ENCODE measurements at places on chromosomes 13 and 19.

DNA sequence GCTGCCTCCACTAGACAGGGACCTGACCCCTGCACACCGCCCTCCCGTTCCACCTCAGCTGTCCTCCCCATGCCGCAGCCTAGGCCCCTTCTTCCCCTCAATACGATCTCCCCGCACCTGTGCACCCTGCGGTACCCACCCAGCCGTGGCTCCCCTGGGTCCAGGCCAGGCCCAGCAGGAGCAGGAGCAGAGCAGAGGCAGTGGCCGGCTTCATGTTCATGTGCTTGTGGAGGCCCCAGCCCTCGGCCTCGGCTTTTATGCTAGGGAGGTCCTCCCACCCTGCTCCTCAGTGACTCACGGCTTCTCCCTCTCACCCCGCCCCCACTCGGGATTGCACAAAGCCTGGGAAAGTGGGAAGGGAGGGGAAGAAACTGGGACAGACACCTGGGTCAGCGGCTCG is 11.4 kb upstream of the KRTDAP start:
- H3K27ac ChIP-seq, result no peak overlapping the region
- H3K27me3 ChIP-seq, result peaks cover 6% of the 10 kb centered on the region
- H3K4me3 ChIP-seq, result no peak overlapping the region
- no peaks in the 10 kb centered on the region for H3K4me1 ChIP-seq

DNA sequence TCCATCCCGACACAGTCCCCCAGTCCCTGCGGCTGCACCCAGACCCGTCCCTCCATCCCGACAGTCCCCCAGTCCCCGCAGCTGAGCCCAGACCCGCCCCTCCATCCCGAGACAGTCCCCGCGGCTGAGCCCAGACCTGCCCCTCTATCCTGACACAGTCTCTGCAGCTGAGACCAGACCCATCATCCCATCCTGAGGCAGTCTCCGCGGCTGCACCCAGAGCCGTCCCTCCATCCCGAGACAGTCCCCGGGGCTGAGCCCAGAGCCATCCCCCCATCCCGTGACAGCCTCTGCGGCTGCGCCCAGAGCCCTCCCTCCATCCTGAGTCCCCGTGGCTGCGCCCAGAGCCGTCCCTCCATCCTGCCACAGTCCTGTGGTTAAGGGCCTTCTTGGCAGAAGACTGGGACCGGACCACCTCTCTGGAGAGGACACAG is 28.8 kb upstream of the TMEM255B start:
- H3K27ac ChIP-seq, result no peak overlapping the region
- peaks cover 4% of the 10 kb centered on the region for H3K4me1 ChIP-seq
- H3K27me3 ChIP-seq, result peaks cover 2% of the 10 kb centered on the region
- DNase-seq, result no peak
- H3K36me3 ChIP-seq, result no peaks in the 10 kb centered on the region

DNA sequence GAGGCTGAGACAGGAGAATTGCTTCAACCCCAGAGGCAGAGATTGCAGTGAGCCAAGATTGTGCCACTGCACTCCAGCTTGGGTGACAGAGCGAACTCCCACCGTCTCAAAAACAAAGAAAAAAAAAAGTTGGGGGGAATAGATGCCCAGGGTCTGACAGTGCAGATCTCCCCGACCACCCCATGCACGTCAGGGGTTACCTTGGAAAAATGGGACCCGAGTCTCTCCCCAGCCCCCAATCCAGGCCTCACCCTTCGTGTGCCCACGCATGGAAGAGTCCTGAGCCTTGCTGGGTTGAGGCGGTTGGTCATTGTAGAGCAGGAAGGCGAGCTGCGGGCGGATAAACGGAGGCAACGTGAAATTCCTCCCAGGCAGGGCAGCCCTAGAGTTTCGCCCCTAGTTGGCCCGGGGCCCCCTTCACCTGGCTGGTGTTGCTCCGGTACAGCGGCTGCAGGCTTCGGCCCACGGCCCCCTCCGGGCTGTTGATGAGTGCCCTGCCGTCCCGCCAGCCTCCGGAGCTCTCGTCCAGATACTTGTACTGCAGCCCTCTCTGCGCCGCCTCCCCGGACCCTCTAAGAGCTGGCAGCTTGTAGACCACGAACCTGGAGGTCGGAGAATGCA is 588 bp downstream of the DNASE2 start:
- H3K27me3 ChIP-seq, result peaks cover 15% of the 10 kb centered on the region
- H3K36me3 ChIP-seq, result no peaks in the 10 kb centered on the region
- peak overlapping the region; percentile 96 for H3K27ac ChIP-seq
- H3K4me3 ChIP-seq, result peak overlapping the region; percentile 88
- peak; percentile 77 for DNase-seq

DNA sequence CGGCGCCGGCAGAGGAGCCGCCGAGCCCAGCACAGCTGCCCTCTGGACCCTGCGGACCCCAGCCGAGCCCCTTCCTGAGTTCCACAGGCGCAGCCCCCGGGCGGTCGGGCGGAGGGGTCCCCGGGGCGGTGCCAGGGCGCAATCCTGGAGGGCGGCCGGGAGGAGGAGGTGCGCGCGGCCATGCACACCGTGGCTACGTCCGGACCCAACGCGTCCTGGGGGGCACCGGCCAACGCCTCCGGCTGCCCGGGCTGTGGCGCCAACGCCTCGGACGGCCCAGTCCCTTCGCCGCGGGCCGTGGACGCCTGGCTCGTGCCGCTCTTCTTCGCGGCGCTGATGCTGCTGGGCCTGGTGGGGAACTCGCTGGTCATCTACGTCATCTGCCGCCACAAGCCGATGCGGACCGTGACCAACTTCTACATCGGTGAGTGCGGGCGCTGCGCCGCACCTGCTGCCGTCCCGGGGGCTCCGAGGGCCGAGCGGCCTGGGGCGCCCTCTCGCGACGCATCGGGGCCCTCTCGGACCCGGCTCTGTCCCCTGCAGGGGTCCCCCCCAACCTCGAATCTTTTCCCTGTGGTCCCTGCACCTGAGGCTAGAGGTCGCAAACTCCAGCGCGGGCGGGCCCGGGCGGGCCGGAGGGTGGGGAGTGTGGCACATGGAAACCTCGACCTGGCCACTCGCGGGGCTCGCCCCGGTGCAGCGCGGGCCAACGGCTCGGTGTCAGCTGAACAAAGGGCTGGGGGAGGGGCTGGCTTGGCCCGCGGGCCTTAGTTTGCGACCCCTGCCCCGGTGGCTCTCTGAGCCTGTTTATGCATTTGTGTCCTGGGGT is at the start of gene KISS1R:
KISS1R (plus strand) TSS at position 11 of the 829 bp plus-strand sequence; CDS start at position 181, 170 bp downstream.
- H3K27ac ChIP-seq, result no peak within 1 kb of the TSS
- peak within 1 kb of the TSS; percentile 1 for H3K4me3 ChIP-seq
- peaks cover 58% of the 10 kb centered on the region for H3K4me1 ChIP-seq
- no peaks in the 10 kb centered on the region for H3K36me3 ChIP-seq
- DNase-seq, result no peak
- H3K27me3 ChIP-seq, result peaks cover 42% of the 10 kb centered on the region

- DNase-seq, result no peak
- H3K4me1 ChIP-seq, result no peaks in the 10 kb centered on the region
- no peaks in the 10 kb centered on the region for H3K27me3 ChIP-seq
- H3K27ac ChIP-seq, result no peak overlapping the region
- no peak overlapping the region for H3K4me3 ChIP-seq
- no peaks in the 10 kb centered on the region for H3K36me3 ChIP-seq
Measured at GRCh38 chr13:42337808-42338600, 66.1 kb downstream of the AKAP11 start.

DNA sequence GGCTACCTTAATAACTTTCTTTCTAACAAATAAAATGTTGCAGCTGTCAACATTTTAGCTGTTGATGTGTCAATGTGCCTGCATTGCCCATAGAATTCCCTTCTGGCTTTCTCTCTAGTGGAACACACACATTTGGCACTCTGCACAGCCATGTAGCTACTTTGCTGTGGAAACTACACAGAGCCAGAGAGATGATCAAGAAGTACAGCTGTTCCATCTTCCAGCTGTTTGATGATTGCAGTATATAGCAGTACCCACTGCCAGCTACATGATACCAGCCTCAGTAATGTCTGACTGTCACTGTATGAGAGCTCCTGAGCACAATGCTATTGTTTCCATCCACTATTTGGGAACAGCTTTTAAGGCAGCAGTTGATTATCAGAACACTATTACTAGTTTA is 843.0 kb downstream of the PCDH17 start:
- H3K27me3 ChIP-seq, result no peaks in the 10 kb centered on the region
- no peak for DNase-seq
- no peaks in the 10 kb centered on the region for H3K4me1 ChIP-seq
- H3K36me3 ChIP-seq, result no peaks in the 10 kb centered on the region

DNA sequence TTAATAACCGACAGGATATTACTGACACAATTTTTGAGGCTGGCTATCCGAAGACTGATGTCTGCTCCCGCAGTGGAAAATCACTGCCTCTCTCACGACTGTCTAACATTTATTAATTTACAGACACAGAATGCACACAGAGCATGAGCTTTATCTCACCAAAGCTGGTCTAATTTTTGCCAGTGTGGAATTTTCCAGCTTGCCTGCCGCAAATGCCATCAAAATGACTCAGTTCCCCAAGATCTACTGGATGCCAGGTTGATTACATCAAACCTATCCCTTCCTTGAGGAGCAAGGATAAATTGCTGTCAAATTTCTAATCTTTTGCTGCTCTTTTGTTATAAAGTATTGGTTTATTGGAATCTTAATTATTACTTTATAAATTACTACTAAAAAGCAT is 1775.1 kb upstream of the PCDH20 start:
- DNase-seq, result no peak
- no peaks in the 10 kb centered on the region for H3K4me1 ChIP-seq
- H3K27me3 ChIP-seq, result no peaks in the 10 kb centered on the region

- no peak overlapping the region for H3K4me3 ChIP-seq
- no peaks in the 10 kb centered on the region for H3K27me3 ChIP-seq
- no peaks in the 10 kb centered on the region for H3K4me1 ChIP-seq
- no peaks in the 10 kb centered on the region for H3K36me3 ChIP-seq
- DNase-seq, result no peak
- H3K27ac ChIP-seq, result no peak overlapping the region
Measured at GRCh38 chr13:79289571-79289970, 116.5 kb downstream of the RBM26 start.

- H3K27ac ChIP-seq, result no peak overlapping the region
- peak; percentile 40 for DNase-seq
- H3K4me3 ChIP-seq, result no peak overlapping the region
- peaks cover 5% of the 10 kb centered on the region for H3K36me3 ChIP-seq
- no peaks in the 10 kb centered on the region for H3K27me3 ChIP-seq
Measured at GRCh38 chr19:33496038-33496895, 25.3 kb downstream of the PEPD start.

GRCh38 chr19:46420056-46420455 is 6.7 kb upstream of the CCDC8 start:
- H3K27me3 ChIP-seq, result no peaks in the 10 kb centered on the region
- H3K4me1 ChIP-seq, result no peaks in the 10 kb centered on the region
- no peak overlapping the region for H3K27ac ChIP-seq
- H3K4me3 ChIP-seq, result no peak overlapping the region

DNA sequence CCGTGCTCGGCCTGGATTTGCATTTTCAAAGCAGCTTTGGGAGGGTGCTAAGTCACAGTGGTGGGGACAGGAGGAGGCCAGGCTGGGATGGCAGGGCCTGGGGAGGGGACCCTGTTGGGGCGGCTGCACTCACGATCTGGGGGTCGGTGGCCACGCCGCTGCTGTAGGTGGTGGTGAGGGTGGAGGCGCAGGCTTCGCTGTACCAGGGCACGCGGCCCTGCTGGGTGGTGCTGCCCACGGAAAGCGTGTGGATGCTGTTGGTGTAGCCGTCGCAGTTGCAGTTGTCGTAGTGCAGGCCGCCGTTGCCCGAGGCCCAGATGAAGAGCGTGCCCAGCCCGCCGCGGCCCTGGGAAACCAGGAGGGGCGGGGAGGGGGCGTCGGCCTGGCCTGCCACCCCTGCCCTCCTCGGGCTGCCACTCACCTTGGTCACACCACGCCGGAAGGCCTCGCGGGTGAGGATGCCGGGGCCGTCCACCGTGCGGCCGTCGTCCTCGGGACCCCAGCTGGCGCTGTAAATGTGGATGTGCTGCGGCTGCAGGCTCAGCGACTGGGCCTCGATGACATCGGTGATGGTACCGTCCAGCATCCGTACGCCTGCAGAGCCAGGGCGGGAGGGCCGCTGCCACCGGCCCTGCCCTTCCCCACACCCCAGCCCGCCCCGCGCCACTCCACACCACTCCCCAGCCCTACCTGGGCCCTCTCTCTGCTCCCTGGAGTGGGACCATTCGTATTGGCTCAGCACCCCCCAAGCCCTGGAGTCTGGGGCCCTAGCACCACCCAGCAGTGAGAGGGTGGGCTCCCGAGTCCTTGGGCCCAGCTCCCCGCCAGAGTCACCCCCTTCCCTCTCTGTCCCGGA is 3.2 kb downstream of the PCSK4 start:
- DNase-seq, result no peak
- H3K36me3 ChIP-seq, result no peaks in the 10 kb centered on the region
- no peak overlapping the region for H3K4me3 ChIP-seq
- H3K27ac ChIP-seq, result no peak overlapping the region
- peaks cover 9% of the 10 kb centered on the region for H3K27me3 ChIP-seq

DNA sequence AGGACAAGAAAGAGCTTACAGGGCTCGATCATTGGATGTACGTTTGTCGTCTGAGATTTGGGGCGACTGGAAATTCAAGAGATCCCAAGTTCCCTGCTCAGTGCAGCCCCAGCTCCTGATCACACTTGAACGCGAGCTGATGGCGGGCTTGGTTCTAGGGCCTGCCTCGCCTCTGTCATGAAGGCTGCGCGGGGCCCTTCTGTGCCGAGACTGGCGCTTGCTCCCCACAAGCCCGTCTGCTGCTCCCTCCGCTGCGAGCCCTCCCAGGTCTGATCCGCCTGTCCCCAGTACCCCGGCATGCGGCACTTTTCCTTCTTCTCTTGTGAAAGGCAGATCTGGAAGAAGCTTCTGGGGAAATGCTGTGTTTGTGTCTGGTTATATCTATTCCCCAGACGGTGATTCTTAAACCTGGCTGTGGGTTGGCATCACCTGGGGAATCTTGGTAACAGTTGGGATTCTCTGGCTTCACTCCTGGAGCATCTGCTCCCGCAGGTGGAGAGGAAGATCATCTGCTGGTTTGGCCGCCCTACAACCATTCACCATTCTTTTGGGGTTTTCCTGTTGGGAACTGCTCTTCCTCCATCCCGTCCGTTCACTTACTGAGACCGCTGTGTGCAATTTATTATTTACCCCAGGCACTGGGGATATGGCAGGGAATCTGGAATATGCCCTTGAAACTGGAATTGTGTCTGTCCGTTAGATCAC is 43.6 kb downstream of the SIPA1L3 start:
- no peak for DNase-seq
- no peaks in the 10 kb centered on the region for H3K4me1 ChIP-seq
- no peaks in the 10 kb centered on the region for H3K27me3 ChIP-seq
- H3K27ac ChIP-seq, result no peak overlapping the region

- H3K4me3 ChIP-seq, result no peak overlapping the region
- no peaks in the 10 kb centered on the region for H3K27me3 ChIP-seq
- peak; percentile 71 for DNase-seq
- no peak overlapping the region for H3K27ac ChIP-seq
- H3K4me1 ChIP-seq, result no peaks in the 10 kb centered on the region
- H3K36me3 ChIP-seq, result no peaks in the 10 kb centered on the region
Measured at GRCh38 chr19:49301165-49301865, 23.7 kb downstream of the SLC6A16 start.

- no peaks in the 10 kb centered on the region for H3K27me3 ChIP-seq
- DNase-seq, result no peak
- H3K4me3 ChIP-seq, result no peak overlapping the region
Measured at GRCh38 chr19:5717215-5717935, 2.6 kb downstream of the LONP1 start.

GRCh38 chr19:2573916-2574315 is 98.0 kb downstream of the GADD45B start:
- peak; percentile 58 for DNase-seq
- no peak overlapping the region for H3K27ac ChIP-seq
- H3K4me3 ChIP-seq, result no peak overlapping the region
- H3K36me3 ChIP-seq, result no peaks in the 10 kb centered on the region
- peaks cover 12% of the 10 kb centered on the region for H3K4me1 ChIP-seq
- no peaks in the 10 kb centered on the region for H3K27me3 ChIP-seq

- no peak for DNase-seq
- no peak overlapping the region for H3K4me3 ChIP-seq
- H3K27ac ChIP-seq, result no peak overlapping the region
- no peaks in the 10 kb centered on the region for H3K4me1 ChIP-seq
- H3K27me3 ChIP-seq, result no peaks in the 10 kb centered on the region
- H3K36me3 ChIP-seq, result no peaks in the 10 kb centered on the region
Measured at GRCh38 chr13:52707375-52707774, 32.2 kb downstream of the CNMD start.
